ENCODE measurements at places on chromosomes 1 and 21.

GRCh38 chr21:15010645-15011044 lies 54.2 kb downstream of the NRIP1 start:
- DNase-seq: peak; percentile 61

DNA sequence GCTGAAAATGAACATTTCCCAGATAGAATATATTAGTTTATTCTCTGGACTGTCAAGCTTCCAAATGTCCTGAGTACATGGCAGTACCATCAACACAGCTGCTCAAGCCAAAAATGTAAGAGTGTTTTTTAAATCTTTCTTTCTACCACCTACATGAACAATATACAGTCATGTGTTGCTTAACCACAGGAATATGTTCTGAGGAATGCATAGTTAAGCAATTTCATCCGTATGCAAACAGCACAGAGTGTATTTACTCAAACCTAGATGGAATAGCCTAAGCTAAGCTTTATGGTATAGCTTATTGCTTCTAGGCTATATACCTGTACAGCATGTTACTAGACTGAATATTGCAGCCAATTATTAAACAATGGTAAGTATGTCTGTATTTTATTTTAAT lies 561.9 kb upstream of the ADGRL4 start:
- peak; percentile 6 for DNase-seq

DNA sequence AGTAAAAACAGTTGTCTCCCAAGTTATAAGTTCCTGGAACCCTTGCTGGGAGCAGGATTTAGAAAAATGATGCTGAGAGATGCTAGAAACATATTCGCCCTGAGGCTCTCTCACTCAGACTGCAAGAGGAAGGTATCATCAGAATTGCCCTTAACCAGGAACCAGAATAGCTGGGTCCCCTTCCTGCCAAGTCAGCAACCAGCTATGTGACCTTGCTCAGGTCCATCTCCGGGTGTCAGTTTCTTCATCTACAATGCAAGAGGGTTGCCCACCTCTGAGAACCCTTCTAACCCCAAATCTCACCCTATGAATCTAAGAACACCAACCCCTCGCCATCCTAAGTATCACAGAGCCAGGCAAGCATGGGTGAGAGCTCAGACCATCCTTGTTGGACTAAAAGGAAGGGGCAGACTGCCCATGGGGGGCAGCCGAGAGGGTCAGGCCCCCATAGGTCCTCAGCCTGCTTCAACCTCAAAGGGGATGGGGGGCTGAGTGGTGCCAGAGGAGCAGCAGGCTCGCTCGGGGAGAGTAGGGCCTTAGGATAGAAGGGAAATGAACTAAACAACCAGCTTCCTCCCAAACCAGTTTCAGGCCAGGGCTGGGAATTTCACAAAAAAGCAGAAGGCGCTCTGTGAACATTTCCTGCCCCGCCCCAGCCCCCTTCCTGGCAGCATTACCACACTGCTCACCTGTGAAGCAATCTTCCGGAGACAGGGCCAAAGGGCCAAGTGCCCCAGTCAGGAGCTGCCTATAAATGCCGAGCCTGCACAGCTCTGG lies 390 bp upstream of the S100A9 start:
- no peak for DNase-seq

DNA sequence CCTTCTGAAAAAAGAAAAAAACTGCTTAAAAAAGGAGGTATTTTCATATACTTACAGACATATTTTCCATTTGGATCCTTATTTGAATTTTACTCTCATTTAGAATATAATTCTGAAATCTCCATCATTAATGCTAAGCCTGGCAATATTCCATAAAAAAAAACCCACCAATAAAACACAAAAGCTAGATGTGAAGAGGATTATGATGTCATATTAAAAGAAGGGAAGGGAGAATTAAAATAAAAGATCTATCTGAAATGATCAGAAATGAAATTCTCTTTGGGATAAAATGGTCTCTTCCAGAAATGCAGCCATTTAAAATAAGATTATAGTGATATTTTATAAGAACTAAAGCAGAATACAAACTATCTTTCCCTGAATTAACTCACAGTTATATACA lies 206.7 kb upstream of the CAMK1G start:
- DNase-seq: no peak

GRCh38 chr1:225447650-225448089 lies 19.8 kb upstream of the LBR start:
- no peak for DNase-seq

GRCh38 chr1:174191349-174191862 lies 32.1 kb downstream of the RABGAP1L start:
- peak; percentile 69 for DNase-seq

All from ELR (cell line).